Left ventricle myocardium inferior (tissue), 1 donor: ENCODE measurements at places on chromosomes 6 and 20.

GRCh38 chr6:33279971-33280511 lies 3.1 kb downstream of the B3GALT4 start:
- no peak for DNase-seq
- H3K4me3 ChIP-seq, result no peak overlapping the region
- H3K27ac ChIP-seq, result no peak overlapping the region
- no peaks in the 10 kb centered on the region for H3K27me3 ChIP-seq

DNA sequence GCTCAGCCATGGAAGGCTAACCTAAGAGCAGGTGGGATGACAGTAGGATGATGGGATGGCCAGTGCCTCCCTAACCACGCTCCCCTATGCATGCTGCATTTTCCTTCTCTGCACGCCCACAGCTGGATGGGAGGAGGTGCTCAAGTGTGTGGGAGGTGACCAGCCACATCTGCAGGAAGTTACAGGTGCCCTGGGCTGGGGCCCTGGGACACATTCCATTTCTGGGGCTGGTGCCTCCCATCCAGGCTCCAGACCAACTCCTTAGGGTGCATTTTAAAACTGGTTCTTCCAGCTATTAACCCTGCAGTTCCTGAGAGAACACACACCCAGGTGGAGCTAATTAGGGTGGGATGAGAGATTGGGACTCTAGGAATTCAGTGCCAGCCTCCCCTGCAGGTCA lies 135.3 kb upstream of the ARMC2 start:
- peaks cover 44% of the 10 kb centered on the region for H3K4me1 ChIP-seq
- H3K4me3 ChIP-seq, result no peak overlapping the region
- no peaks in the 10 kb centered on the region for H3K36me3 ChIP-seq

DNA sequence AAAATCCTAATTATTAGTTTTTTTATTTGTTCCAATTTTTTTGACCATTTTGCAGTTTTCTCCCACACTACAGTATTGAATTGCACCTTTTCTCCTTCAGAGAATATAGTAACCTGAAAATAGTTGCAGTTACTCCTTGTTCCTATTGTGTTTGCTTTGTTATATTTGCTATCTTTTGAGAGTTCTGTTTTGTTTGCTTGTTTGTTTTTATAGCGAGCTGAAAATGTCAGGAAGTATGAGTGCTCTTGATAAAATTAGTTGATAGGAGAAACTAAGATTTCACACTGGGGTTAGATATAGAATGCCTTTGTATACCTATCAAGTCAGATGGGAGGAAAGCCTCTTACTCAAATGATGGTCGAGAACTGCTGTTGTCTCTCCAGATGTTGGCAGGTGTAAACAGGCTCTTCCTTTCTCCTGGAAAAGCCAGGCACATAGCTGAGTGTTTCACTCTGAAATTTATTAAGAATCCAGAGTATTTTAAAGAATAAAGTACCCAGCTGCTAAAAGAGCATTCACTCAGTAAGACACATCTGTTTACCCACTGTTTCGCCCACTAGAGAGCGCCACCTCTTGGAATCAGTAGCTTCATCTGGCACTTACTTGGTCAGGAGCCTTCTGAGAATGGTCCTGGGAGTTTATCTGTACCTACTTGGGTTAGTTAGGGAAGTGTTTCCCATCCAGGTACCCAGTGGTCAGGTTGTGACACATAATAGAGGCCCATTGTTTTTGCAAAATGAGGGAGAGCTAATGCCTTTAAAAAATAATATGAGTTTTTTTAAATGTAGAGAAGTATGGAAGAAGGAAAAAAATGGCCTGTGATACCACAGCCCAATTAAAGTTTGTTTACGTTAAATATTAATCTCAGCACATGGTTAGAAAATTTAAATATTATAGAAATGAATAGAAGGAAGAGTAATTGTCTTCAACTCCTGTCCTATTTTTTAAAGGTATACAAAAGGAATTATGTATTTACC lies 11.2 kb downstream of the NT5DC1 start:
- H3K36me3 ChIP-seq, result peaks cover 78% of the 10 kb centered on the region
- H3K4me3 ChIP-seq, result no peak overlapping the region
- peaks cover 15% of the 10 kb centered on the region for H3K4me1 ChIP-seq
- H3K27me3 ChIP-seq, result no peaks in the 10 kb centered on the region
- no peak for DNase-seq
- H3K27ac ChIP-seq, result no peak overlapping the region

- no peak overlapping the region for H3K27ac ChIP-seq
- no peaks in the 10 kb centered on the region for H3K27me3 ChIP-seq
- H3K4me3 ChIP-seq, result no peak overlapping the region
These were observed 10.3 kb downstream of the SERPINB1 start for GRCh38 chr6:2831392-2831791.

DNA sequence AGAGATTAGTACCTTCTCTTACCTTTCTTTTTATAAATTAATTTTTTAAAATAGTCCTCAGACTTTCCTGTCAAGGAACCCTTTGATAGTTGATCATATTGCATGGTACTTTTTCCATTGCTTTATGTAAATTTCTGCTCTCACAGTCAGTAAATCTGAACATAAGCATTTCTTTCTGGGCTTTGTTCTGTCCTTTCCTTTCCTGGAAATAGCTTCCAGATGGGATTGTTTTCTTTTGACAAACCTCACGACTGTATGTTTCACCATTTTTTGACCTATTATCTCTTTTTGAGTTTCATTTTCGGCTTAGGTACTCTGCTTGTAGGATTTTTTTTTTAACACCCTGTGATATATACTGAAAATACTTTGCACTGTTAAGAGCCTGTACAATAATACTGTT lies 32.6 kb downstream of the UTRN start:
- DNase-seq, result no peak
- H3K4me3 ChIP-seq, result no peak overlapping the region
- peaks cover 71% of the 10 kb centered on the region for H3K4me1 ChIP-seq
- no peaks in the 10 kb centered on the region for H3K36me3 ChIP-seq
- peak overlapping the region; percentile 13 for H3K27ac ChIP-seq

DNA sequence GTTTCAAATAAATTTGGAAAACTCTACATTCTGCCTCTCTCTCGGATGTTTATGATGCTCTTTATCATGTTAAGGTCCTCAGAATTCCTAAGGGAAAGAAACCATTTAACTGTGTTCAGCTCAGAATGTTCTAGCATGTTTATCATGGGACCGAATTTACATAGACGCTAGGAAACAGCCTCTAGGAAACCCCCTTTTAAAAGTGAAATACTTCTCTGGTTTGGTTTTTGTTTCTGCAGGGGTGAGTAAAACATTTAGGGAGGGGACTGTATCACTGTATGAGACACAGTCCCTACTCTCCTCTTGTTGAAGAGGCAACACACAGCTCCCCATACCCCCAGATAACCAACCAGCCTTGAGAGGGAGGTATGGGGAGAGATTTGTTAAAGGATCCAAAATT lies 267.6 kb upstream of the SUPT3H start:
- H3K27ac ChIP-seq, result no peak overlapping the region
- no peak overlapping the region for H3K4me3 ChIP-seq
- no peaks in the 10 kb centered on the region for H3K36me3 ChIP-seq
- DNase-seq, result no peak
- peaks cover 29% of the 10 kb centered on the region for H3K27me3 ChIP-seq

DNA sequence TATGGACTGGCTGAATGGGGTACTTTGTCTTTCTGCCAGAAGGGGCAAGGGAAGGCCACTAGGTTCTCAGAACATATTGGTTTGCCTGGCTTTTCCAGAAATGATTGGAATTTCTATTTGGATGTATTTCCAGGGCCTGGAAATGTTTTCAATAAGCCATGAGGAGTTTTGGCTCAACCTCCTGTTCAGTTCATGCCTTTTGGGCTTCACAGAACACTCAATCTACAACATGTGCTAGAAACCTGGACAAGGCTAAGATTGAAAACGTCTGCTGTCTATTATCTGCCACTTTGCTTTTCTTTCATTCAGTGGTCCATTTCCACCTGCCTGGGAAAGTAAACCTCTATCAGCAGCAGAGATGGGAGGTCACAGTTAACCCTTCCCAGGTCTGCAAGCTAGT lies 793.4 kb downstream of the TENT5A start:
- no peaks in the 10 kb centered on the region for H3K36me3 ChIP-seq
- peaks cover 16% of the 10 kb centered on the region for H3K4me1 ChIP-seq
- no peaks in the 10 kb centered on the region for H3K27me3 ChIP-seq
- H3K4me3 ChIP-seq, result no peak overlapping the region
- no peak overlapping the region for H3K27ac ChIP-seq
